PC-3 (cell line): ENCODE measurements at places on chromosomes 16 and 17. TPM values are rescaled to one million over a fixed set of nuclear protein-coding genes. Genes with fewer than 3 reads are reported as not detected.

DNA sequence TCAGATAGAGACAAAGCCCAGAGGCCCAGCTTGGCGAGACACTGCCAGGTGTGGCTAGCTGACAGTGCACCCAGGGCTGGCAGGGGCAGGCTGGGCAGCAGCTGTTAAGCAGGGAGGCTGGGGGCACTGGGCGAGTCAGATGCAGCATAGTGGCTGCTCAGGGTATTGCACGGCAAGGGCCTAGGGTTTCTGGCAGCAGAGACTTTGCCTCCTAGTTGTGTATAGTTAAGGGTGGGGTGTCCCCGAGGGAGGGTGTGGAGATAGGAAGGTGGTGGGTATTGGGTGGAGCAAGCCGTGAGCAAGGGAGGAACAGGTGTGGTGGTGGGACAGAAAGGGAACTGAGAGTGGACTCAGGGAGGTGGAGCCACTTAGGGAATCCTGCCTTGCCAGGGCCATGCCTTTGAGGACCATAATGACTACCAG, 66.0 kb downstream of the SMPD3 start:
- H3K4me3 ChIP-seq = no peak overlapping the region
- no peaks in the 10 kb centered on the region for H3K36me3 ChIP-seq
- H3K27me3 ChIP-seq = no peaks in the 10 kb centered on the region

GRCh38 chr16:495127-495748, 32.3 kb upstream of the CAPN15 start:
- no peak overlapping the region for H3K4me3 ChIP-seq
- H3K36me3 ChIP-seq = no peaks in the 10 kb centered on the region
- no peaks in the 10 kb centered on the region for H3K27me3 ChIP-seq
- no peak overlapping the region for H3K27ac ChIP-seq

DNA sequence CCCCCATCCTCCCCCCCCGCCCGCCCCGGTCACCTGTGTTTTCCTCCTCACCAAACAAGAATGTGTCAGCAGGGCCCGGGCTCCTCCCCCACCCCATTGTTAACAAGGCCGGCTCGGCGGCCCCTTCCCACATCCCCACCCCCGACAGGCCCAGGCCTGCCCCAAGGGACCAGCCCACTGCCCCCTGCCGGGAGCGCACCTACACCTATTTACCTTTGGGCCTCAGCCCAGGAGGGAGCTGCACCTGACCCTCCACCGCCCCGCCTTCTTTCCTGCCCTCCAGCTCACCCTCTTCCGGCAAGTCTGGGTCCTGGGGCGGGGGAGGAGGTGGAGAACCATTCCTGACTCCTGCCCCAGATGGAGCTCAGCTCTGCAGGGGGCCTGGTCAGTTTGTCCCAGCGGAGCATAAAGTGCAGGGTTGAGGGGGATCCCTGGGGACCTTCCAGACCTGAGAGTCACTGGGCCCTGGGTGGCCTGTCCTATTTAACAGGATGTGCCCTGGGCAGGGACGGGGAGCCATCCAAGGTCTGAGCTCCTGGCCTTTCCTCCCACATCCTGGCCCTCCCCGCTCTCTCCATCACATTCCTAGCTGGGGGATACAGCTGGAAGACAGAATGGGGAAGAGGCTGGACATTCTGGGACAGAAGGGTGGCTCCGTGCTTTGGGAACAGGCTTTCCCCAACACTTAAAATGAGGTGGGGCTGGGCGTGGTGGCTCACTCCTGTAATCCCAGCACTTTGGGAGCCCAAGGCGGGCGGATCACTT, 8.3 kb downstream of the FOXJ1 start:
- H3K27me3 ChIP-seq = no peaks in the 10 kb centered on the region
- peak; percentile 84 for DNase-seq
- H3K27ac ChIP-seq = no peak overlapping the region
- no peaks in the 10 kb centered on the region for H3K36me3 ChIP-seq

GRCh38 chr17:7707446-7707845, 2.4 kb downstream of the EFNB3 start:
- no peak for DNase-seq
- H3K4me1 ChIP-seq = no peaks in the 10 kb centered on the region
- H3K4me3 ChIP-seq = no peak overlapping the region
- no peaks in the 10 kb centered on the region for H3K36me3 ChIP-seq

The CANT1 gene
- 191 and 220 TPM in 2 replicates for total RNA-seq
